ENCODE measurements at places on chromosomes 2 and 18.

DNA sequence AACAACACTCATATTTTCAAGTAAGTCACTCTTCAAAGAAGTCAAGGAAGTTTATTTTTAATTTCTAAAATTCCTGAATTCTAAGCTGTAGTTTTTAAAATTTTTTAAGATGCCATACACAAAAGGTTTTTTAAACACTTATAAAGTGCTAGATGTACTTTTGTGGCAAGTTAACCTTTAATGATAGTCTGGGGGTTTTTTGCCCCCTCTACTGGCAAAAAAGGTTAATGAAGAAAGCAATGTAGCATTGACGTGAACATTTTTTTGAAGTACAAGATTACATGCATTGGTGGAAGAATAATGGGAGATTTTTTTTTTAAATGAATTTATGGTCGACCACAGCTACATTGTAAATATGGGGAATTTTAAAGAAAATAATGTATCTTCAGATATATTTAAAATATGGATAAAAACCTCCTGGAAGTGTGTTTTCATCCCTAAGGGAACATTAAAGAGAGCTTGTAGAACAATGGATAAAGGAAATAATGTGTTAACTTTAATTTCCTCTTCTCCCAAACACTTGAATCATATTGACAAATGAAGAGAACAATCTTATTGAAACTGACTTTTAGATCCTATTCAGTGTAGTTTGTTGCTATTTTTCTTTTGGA, 12.6 kb downstream of the ITPRID2 start:
- no peak for DNase-seq

- no peak for DNase-seq
Observed at GRCh38 chr18:70578480-70578879, 289.6 kb downstream of the SOCS6 start.

GRCh38 chr2:134296301-134296700, 42.4 kb downstream of the MGAT5 start:
- DNase-seq = no peak

DNA sequence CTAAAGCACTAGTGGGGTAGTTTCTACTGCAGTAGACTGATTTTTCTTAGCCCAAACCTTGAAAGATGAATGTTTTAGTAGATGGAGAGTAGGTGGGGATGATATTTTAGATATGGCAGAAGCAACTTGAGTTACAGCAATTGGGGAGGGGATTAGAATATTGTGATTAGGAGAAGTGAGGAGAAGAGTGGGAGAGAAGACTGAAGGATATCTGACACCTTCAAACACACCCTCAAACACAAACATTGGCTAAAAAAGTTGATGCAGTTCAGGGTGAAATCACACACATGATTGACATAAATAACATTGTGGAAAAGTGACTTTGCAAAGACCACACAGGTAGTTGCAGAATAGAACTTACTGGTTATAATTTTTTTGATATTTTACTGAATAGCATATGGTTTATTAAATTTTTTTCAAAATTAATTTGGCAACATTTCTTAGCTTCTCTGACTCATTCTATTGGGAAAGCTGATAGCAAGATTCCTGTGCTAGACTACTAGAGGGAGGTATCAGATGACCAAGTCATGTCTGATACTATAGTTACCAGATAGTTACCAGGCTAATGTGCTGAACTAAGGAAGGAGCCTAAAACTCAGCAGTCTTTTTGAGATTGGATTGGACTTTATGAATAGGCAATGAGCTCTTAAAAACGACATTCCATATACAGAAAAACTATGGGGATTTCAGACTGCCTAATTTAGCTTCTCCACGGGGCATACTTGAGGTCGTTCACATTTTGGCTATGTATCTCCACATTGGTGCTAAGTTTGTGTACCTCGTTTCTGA, 73.0 kb downstream of the ACTR3 start:
- no peak for DNase-seq

DNA sequence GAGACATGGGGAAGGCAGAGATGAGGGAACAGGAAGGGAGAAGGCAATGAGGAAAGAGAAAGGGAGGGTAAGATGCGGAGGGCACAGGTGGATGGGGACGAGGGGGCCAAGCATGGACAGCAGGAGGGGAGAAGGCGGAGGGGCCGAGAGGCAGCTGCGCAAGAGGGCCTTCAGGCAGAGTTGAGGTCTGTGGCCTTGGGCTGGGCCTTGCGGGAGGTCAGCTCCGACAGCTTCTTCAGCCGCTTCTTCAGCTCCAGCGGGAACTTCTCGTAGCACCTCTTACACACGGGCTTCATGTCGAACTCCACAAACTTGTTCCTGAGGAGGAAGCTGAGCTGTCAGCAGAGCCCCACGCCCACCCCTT, 6.9 kb upstream of the GPR17 start:
- DNase-seq = no peak

DNA sequence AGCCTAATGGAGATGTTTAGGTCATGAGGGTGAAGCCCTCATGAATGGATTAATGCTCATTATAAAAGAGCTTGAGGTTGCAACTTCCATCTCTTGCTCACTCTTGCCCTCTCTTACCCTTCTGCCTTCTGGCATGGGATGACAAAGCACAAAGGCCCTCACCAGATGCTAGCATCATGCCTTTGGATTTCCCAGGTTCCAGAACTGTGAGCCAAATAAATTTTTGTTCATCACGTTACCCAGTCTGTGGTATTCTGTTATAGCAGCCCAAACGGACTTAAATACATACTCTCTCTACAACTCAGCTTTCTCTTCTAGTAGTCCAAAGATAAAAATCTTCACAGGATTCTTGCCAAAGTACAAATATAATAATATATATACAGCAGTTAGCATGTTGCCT, 75.8 kb downstream of the LNPK start:
- no peak for DNase-seq

DNA sequence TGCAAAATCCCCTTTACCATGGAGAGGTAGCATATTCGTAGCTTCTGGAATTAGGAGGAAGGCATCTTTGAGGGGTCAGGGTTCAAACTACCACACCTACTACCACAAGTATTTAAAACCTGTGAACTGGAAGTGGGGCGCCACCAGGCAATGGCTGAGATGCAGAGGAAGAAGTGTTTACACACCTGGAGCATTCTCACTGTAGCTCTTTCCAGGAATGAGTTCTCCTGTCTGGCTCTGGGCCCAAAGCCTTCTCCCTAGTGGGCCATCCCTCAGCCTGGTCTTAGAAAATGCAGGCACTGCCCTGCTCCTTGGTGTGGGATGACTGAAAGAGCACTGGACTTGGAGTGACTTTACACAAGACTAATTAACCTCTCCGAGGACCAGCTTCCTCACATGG, 30.7 kb upstream of the FOXI3 start:
- DNase-seq = no peak

DNA sequence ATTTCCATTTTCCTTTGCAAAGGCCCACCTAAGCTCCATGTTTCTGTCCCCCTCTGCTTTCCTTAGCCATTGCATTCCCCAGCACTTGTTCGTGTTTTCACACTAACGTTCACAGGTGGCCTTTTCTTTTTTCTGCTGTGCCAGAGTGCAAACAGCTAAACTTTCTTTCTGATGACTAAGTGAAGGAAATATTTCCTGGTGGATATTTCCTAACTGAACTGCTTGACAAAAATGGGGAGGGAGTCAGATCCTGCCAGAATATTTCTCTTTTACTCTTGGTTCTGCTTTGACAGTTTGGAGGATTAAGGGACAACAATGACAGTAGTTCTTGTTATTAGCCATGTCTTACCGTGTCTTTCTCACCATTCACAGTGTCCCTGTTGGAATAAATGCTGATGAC, 344.0 kb downstream of the ARHGAP15 start:
- no peak for DNase-seq

Measured in GM13977 (cell line).